KBM-7 (cell line): ENCODE measurements at places on chromosomes 4 and X.

- no peak for DNase-seq
These were observed 905.0 kb downstream of the RAB28 start for GRCh38 chr4:12579172-12579571.

- no peak for DNase-seq
These were observed 174.8 kb downstream of the CEP135 start for GRCh38 chr4:56123547-56123946.

DNA sequence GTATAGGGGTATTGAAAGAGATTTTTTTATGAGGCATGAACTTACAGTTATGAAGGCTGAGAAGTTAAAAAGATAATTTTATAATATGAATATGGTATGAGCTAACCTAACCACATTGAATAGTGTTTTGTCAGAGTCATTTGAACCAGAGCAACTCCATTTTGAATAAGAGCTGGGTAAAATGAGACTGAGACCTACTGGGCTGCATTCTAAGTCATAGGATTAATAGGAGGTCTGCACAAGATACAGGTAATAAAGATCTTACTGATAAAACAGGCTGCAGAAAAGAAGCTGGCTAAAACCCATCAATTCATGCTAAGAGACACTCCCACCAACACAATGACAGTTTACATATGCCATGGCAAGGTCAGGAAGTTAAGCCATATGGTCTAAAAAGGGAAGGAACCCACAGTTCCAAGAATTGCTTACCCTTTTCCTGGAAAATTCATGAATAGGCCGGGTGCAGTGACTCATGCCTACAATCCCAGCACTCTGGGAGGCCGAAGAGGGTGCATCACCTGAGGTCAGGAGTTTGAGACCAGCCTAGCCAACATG, 209.2 kb downstream of the TECRL start:
- DNase-seq = peak; percentile 85

DNA sequence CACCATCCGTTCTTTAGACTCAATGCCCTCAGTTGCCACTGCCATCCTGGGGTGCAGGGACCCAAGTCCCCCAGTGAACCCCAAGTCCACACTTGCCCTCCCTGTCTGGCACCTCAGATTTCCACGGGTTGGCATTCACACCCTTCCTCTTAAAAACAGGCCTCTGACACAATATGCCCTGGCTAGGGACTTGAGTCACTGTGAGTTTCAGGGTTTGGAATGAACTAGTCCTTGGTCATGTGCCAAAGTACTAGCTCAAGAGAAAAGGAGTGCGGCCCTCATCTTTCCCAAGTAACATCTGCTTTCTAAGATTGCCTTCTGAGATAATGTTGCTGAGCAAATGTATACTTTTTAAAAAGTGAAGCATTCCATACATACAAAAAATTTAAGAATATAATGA, 134.0 kb downstream of the MID1 start:
- no peak for DNase-seq

DNA sequence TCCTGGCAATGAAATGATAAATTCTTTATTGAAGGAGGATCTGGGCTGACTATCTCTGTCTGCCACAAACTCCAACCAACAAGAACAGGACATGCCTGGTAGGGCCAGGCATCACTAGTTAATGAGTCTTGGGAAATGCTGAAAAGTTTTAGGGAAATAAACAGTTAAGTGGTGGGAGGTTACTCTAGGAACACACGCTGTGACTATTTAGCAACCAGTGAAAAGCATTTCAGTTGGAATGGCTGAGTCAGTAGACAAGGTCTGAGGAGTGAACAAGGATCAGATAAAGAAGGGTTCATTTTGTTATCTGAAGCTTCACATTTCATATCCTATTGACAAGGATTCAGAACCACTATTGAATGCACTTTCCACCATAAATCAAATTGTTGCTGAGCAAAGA, 394.9 kb upstream of the BOD1L1 start:
- DNase-seq = no peak

DNA sequence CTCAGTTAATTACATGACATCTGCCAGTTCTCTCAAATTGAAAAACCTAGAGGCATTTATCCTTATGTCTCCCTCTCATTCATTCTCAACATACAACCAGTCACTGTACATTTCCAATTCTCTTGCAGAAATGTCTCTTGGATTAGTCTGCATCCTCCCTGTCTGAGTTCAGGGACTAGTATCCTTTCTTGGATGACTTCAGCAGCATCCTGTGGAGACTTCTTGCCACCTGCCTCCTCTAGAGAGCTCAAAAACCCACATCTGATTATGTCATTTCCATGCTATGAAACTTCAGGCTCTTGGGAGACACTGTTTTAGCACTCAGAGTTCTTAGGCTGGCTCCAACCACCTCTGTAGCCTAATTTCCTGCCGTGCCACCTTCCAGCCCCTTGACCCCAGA, 515.1 kb upstream of the DIPK2B start:
- DNase-seq = no peak

DNA sequence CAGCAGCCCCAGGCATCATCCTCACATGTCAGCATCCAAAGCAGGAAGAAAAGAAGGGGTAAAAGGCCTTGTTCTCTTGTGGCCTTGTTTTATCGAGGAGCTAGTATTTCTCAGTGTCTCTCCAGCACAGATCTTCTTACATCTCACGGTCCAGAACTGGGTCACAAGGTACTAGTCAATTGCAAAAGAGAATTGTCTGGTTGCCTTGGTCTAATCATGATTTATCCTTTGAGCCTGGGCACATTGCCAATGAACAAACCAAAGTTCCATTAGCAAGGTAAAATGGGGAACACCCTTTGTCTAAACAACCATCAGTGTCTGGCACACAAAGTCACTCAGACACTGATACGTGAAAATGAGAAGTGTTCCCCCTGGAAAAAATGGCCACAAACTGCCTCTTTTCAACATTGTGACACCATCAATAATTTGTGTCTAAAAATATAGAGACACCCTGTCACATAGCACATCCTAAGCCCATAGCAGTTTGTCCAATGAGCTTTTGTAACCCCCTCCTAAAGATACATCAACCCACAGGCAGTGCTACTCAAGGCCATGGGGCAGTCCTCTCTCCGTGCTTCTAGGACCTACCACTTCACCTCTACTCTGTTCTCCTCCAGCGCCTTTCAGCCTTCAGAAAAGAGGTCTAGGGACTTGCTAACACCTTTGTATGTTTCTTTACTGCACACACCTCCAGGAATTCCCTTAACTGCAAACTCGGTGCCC, 534.4 kb downstream of the MID1IP1 start:
- DNase-seq = peak; percentile 49

DNA sequence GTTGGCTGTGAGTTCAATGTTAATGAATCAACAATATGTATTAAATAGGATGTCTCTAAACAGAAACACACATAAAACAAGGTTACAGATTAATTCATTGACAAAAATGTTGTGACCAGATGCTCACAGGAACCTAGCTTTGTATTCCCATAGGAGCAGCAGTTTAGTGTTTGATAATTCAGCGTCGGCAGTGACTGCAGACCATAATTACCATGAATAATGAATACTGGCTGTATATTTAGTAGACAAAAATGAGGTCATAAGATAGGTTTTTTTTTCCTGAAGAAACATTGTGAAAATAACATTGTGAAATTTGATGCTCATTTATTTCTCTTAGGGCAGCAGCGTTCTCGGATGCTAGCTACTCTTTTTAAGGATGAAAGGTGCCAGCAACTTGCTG, 27.8 kb downstream of the COPS4 start:
- DNase-seq = no peak
